HFF-Myc (cell line): ENCODE measurements at places on chromosomes 2 and 18.

DNA sequence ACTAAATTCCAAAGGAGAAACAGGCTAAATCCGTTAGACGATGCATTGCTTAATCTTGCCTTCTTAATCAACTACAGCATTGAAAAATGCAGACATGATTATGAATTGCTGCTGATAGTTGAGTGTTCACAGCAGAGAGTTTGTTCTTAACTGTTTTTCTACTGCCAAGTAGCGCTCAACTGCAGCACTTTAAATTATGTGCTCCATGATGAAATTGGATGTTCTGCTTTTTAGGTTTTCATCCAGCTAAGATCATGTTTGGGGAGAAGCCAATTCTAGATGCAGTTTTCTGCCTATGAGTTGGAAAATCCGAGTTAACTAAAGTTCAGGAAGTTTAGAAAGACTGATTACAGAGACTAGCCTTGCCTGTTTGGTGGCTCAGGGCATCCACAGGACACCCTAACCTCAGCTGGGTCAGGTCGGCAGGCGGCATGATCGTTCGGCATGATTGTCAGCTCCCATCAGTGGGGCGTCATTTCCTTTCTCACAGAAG lies 119.4 kb upstream of the PIEZO2 start:
- DNase-seq, result no peak

GRCh38 chr2:112614201-112614840 lies 29.9 kb downstream of the CHCHD5 start:
- DNase-seq, result no peak

GRCh38 chr2:73091164-73091563 lies 19.7 kb upstream of the SFXN5 start:
- DNase-seq, result no peak

- DNase-seq, result no peak
These were observed 261.2 kb downstream of the TXNL1 start for GRCh38 chr18:56377231-56377630.

- DNase-seq, result no peak
These were observed 174.7 kb downstream of the INO80D start for GRCh38 chr2:205911306-205911705.
